ENCODE measurements at places on chromosomes 2 and 18. TPM values are rescaled to one million over a fixed set of nuclear protein-coding genes. Genes with fewer than 3 reads are reported as not detected.

Gene OTX1
- total RNA-seq = 0.26 TPM

Gene COMMD1
- 24.5 TPM for total RNA-seq

Gene PROC
- total RNA-seq = 0.31 TPM

Gene TTR
- total RNA-seq = not detected

Gene MRO
- total RNA-seq = 1.7 TPM

Gene SULT1C2
- 1.4 TPM for total RNA-seq

Gene HOXD3
- not detected for total RNA-seq
